Activated T-helper 1 cell treated with anti-CD3 and anti-CD28 coated beads, Interleukin-12 subunit alpha, Interleukin-12 subunit beta, Interleukin-2, Interleukin-4 antibody, amounts not matched to agents 30 ng/mL and 10 ng/mL and 1 ng/mL, durations not matched to agents 14 hours and 24 hours and 36 hours (primary cell): ENCODE measurements at places on chromosomes 1 and 21. TPM values are rescaled to one million over a fixed set of nuclear protein-coding genes. Genes with fewer than 3 reads are reported as not detected.

SIM2 gene
- 0.24 and 0.47 TPM in 2 replicates for total RNA-seq

HES2 gene
- total RNA-seq = 0.27 and 0.29 TPM in 2 replicates

EXTL1 gene
- total RNA-seq = 0.05 TPM in 1 of 2 replicates, not detected in the other

ZYG11A gene
- total RNA-seq = 0.22 and 0.26 TPM in 2 replicates

MPL gene
- not detected in 2 replicates for total RNA-seq

HTR6 gene
- total RNA-seq = not detected in 2 replicates

IVL gene
- not detected in 2 replicates for total RNA-seq

OTUD7B gene
- 41.1 and 41.8 TPM in 2 replicates for total RNA-seq

EDARADD gene
- 56.8 and 57.8 TPM in 2 replicates for total RNA-seq

MMEL1 gene
- total RNA-seq = 0.86 and 1.0 TPM in 2 replicates

LEFTY1 gene
- total RNA-seq = 0.12 TPM in 1 of 2 replicates, not detected in the other

SERPINC1 gene
- total RNA-seq = 0.26 TPM in 1 of 2 replicates, not detected in the other

CAPN2 gene
- 66.3 and 70.4 TPM in 2 replicates for total RNA-seq

HCRTR1 gene
- not detected in 2 replicates for total RNA-seq

SPRR2G gene
- total RNA-seq = not detected in 2 replicates

ALX3 gene
- total RNA-seq = not detected in 2 replicates

CRYZL1 gene
- total RNA-seq = 25.6 and 34.8 TPM in 2 replicates
